ENCODE measurements at places on chromosomes 1 and 21.

DNA sequence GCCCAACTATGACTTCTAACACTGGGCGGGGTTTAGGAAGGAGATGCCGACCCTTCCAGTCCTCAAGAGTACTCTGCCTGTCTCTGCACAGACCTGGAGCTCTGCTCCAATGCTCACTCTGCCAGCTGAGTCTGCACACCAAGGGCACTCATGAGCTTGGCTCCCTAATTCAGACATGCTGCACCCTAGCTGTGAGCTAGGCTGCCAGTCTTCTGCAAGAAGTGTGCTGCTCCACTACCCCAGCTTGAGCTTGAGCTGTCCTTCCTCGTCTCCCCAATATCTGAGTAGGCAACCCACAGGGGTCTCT, 13.2 kb downstream of the TP53BP2 start:
- DNase-seq = no peak

DNA sequence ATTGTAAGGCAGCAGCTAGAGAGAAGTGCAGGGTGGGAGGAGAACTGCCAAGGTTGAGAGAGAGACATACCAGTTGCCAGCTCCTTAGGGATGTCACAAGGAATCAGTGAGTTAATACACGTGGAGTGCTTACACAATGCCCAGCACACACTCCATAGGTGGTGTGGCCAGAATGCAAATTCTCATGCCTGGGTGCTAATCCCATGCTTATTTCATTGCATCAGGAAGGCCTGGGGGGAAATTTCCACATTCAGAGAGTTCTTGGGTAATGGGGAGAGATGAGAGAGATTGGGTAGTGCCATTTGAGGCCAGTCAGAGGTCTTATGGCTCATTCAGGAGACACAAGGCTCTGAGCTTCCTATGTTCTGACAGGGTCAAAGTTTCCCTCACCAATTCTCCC, 38.7 kb downstream of the GJA5 start:
- no peak for DNase-seq

DNA sequence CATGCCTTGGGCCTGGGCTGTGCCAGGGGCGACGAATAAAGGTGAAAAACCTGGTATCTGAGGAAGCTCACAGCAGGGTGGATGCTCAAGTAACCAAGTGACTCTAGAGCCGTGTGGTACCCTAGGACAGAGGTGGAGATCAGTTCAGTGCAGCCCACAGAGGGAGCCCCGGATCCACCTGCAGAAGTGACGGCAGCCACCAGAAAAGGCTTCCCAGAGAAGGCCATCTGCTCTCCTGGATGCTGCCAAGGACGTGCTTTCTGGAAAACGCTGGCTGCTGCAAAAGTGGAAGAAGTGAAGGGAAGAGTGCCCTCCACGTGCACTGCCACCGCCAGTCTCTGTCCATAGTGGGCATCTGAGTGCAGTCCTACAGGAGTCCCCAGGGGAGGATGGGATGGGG, 27.7 kb downstream of the TMCO4 start:
- no peak for DNase-seq

DNA sequence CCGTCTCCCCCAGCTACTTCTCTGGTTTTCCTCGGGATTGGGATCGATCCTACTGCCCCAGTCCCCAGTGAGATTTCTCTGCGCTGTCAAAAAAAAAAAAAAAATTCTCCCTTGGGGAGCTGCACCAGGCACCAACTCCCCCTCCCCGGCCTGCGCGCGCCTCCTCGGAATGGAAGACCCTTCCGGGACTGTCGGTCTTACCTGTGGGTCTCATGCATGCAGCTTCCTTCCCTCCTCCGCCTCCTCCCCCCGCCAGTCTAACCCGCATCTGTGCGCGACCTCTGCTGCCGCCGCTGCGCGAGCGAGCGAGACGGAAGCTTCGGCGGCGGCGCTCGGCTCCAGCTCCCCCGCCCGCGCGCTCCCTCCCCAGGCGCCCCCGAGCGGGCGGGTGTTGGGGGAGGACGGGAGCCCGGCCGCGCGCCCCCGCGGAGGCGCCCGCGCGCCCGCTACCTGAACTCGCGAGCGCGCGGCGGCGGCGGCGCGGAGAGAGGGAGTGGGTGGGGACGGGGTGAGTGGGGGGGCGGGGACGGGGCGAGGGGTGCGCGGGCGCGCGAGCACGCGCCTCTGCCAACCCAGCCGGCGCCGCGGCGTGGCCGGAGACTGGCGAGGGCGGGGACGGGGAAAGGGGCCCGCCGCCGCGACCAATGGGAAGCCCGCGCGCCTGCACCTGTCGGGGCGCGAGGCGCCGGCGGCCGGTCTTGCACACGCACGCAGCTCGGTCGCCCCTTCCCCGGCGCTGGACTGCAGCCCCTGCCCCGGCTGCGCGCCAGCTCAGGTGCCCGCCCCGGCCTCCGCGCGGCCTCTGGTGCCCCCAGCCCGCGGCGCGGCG, at the start of gene SUSD4:
Gene SUSD4 (minus strand): TSS at position 321 of the 829 bp plus-strand sequence. CDS start 751 bp downstream, outside the sequence.
- DNase-seq = peak; percentile 94

- DNase-seq = peak; percentile 37
Observed at GRCh38 chr1:119713039-119713748, 1.5 kb downstream of the PHGDH start.

DNA sequence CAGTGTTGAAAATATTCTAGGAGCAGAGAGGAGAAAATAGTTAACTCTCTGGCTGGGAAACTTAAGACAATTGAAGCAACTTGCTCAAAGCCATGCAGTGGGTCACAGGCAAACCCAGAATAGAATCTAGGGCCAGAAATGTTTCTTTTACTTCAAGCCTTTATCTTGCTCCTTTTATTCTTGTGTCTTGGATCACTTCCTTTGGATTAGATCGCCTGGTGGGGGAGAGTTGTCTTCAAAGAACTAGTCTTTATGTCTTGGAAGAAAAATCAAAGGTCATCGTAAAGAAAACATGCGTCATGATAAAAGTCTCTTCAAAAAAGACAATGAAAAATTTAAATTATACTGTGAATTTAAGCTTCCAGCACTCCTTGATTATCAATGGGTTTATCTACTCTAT, 493.6 kb upstream of the USP24 start:
- DNase-seq = no peak

DNA sequence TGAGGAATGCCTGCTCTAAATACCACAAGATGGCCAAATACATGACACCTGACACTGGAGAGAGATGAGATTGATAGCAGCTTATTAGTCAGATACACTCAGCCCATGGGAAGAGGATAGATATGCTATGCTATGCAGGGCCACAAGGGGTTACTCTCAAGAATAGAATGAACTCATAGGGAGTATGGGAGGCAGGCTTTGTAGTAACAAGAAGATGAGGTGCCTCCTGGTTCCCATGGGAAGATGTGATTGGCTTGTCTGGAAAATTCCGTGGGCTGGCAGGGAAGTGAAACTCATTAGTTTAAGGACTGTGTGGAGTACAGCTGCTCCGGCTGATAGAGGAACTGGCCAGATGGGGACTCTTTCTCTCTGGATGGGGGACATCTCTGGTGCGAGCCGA, 16.5 kb downstream of the CCDC30 start:
- DNase-seq = peak; percentile 3

GRCh38 chr1:54971317-54971791, 9.1 kb upstream of the TMEM61 start:
- no peak for DNase-seq

GRCh38 chr1:78101514-78101913, 55.7 kb downstream of the GIPC2 start:
- DNase-seq = no peak

DNA sequence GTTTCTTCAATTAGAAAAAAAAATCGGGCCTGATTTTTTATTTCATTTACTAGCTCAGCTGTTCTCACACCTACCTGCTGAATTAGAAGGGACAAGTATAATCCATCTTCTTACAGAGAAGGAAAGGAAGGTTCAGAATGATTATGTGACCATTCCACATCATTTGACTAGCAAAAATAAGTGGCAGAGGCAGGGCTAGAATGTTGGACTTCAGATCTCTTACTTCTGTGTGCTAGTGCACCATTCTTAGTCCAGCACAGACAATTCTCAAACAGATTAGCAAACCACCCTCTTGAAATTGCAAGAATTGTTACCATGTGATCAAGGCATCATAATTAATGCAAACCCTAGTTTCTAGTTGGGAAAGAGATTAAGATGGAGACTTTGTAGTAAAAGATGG, 32.7 kb downstream of the CTH start:
- no peak for DNase-seq

- DNase-seq = no peak
Observed at GRCh38 chr1:14149431-14149830, 449.1 kb upstream of the KAZN start.

DNA sequence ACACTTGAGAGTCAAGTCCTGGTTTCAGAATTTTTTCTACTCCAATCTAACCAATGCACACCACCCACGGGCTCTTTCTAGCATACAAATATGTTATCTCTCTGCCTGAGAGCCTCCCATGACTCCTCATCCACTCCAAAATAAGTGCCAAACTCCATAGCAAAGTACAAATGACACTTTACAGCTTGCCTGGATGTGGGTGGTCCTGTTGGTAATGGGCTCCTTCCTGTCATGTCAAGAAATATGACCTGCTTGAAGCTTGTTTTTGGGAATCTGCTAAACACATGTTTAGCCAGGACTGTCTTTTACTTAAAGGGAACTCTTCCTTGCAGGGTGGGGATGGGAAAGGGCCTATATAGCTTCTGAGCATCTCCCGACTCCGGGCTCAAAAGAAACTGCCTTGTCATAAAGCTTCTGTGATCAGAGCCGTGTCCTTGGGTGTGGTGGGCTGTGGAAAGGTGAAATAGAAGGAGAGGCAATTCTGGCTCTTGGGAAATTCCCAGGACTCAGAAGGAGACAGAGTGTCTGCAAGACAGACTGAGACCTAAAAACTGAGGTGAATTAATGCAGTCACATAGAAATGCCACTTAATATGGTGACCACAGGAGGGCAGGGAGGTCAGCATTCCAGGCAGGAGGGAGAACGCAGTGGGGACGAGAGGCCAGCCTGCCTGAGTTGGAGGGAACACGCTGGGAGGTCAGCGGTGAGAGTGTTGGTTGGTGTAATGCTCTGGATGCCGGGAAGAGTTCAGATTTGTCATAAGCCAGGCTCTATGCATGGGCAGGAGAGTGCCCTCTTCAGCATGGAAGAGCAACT, 6.1 kb upstream of the IGFN1 start:
- peak; percentile 13 for DNase-seq

- no peak for DNase-seq
Observed at GRCh38 chr1:230495891-230496385, 69.8 kb upstream of the PGBD5 start.

DNA sequence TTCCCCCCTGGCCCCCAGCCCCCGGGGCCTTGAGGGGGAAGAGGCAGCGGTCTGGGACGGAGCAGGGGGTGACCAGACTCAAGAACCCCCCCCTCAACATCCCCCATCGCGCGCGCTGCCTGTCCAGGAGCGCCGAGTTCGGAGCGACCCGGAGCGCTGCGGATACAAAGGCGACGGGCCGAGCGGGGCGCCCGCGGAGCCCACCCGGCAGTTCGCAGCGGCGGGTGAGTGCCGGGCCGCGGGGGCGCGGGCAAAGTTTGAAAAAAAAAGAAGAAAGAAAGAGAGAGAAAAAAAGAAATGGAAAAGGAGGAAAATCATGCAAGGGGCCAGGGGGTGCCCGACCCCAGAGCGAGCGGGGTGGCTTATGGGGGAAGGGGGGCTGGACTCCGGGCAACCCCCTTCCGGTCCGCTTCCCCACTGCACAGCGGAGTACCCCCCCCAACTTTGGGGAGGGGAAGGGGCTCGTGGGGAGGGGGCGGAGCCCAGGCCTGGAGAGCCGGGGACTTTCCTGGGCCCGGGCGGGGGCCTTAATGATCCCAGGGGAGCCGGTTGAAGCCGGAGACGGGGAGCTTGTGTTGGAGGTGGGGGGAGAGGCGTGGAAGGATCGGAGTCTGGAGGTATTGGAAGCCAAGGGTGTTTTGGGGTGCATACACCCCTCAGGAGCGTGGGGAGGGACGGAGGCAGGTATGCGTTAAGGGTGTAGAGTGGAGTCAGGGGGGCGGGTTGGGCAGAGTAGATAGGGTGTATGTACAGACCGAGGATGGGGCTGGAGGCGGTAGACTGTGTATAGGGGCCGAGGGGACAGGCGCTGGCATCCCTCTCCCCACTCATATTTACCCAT, 502 bp downstream of the VANGL2 start:
- DNase-seq = no peak

DNA sequence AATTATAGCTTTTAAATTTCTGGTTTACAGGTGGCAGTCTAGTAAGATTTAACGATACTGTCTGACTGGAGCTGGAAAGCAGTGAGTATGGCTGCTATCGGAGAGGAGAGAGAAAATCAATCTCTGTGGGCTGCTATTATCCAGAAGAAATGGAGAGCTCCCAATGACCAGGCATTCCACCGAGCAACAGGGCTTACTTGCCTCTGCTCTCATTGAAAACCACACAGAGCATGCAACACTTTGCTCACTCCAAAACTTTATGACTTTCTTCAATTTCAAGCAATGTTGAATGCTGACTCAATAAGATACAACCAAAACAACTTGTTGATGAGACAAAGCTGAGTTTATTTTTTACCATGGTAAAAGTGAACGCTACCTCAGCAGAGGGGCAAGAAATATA, 337.0 kb upstream of the NCAM2 start:
- DNase-seq = no peak

- DNase-seq = peak; percentile 86
Observed at GRCh38 chr1:221715321-221716169, 26.3 kb downstream of the DUSP10 start.

DNA sequence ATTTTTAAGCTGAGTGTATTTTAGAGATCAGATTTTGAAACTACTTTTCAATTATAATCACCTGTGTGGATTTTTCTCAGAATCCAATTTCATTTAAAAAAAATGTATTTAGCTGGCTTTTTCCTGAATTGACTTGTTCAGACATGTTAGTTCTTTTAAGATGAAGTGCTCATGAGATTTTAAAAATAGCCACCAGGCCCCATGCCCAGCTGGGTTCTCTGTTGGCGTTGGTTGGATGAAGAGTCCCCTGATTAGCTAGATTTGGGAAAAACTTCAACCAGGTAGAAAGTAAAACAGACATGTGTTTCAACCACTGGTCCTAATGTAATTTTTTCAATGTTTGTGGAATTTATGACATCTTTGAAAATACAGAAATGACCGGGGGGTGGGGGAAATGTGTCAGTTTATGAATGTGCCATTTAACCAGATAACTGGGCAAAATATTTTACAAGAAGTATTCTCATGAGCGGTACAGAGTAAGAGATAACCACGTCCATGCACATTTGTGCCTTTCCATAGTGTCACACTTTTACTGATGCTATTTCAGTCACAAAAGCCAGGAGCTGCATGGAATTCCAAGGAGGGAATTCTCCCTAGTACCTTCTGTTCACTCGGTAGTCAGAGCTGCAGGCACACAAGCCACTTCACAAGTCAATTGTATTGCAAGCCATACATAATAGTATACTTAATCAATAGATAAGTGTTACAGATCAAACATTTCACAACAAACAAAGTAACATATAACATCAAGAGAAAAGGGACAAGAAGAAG, 51.1 kb downstream of the KCNK1 start:
- DNase-seq = no peak

All from NCI-H2081 (cell line).